ENCODE measurements at places on chromosomes 16 and 17. TPM values are rescaled to one million over a fixed set of nuclear protein-coding genes. Genes with fewer than 3 reads are reported as not detected.

- DNase-seq: no peak
These were observed 33.9 kb downstream of the ARHGAP27 start for GRCh38 chr17:45398800-45399199.

The UBFD1 gene
- 111 TPM for total RNA-seq

The AOC3 gene
- total RNA-seq: 2.0 TPM

DNA sequence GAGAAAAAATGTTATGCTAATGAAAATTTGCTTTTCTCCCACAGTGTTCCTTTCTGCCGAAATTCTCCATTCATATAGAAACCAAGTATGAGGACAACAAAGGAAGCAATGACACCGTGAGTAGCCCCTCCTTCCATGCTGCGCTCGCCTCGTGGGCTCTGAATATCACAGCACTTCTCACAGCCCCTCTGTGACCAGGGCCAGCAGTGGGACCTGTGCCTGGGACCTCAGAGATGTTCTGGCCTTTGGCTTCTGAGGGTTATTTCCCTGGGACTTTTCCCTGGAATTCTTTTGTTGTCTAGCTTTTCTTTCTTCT lies 139.6 kb upstream of the NOL11 start:
- DNase-seq: peak; percentile 41

GRCh38 chr17:72766761-72767356 lies 325.6 kb downstream of the SLC39A11 start:
- no peak for DNase-seq

The ADAMTS18 gene
- total RNA-seq: 12.4 TPM

DNA sequence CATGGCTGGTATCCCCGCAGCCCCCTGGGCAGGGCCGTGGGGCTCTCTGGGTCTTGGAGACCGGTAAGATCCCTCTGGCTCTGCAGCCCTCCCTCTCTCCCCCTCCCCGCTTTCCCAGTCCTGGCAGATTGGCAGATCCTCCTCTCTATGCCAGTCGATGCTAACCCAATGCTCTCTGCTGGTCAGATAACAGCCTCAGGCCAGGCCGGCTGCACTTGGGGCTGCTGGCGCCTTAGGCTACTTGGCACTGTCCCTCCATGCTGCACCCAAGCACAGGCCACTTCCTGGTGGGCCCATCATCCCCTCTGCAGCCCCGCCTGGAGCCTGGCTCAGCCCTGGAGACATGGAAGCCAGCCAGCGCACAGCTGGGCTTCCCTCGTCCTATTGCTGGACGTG lies 81.7 kb downstream of the RTN4RL1 start:
- no peak for DNase-seq

DNA sequence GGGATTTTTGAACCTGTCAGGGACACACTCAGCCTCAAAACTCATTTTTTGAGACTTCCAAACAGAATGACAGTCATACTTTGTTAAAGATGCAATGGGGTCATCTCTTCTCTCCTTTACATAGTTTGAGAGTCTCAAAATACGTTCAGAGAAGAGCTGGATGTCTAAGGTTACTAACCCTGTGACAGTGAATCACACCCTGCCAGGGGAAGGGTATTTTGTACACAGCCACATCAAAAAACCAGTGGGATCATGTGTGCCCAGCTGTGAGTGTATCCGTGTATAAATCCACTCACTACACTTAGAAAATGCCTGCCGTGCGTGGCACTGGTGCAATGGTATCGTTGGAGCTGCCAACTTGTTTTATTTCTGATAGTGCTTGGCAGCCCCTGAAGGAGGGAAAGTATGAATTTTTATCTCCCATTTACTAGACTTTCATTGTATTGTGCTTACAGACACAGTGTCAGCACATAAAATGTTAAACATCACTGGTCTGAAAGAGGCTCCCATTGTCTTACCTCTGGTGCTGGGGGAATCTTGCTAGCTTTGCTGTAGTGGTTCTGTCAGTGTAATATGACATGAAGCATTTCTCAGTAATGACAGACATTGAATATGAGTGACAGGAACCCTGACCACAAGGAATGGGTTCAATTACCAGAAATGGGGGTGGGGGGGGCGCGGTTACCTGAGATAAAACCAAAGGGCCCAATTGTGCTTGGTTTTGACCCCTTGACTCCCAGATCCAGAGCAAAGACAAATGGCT lies 256.3 kb downstream of the FTO start:
- DNase-seq: no peak

DNA sequence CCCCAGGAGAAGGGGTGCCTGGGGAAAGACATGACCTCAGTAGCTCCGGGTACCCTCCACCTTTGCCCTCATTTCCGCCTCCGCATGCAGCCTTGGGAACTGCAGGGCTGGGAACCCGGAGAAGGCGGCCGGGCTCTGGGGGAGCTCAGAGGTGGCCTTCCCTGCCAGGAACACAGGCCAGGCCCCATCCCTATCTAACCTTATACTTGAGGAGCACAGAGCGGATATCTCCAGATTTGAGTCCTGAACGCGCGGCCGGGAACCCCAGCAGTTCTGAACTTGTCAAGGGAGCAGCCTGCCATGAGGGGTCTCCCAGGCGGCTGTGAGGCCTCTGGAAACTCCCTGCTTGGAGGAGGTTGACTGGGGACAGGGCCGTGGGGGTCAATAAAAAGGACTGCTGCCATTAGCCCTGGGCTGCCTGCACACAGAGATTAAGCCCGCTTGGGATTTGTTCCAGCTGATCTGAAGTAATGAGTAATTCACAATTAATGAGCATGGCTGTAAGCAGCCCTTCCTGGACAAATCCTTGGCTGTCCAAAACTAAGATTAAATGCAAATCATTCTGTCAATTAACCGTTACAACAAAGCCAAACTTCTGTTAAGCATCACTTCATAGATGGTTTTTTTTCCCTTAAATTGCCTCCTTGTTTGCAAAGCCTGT lies 26.3 kb upstream of the METRNL start:
- peak; percentile 68 for DNase-seq

The CDK3 gene
- 10.6 TPM for total RNA-seq

GRCh38 chr17:4006745-4007211 lies 42.5 kb upstream of the ATP2A3 start:
- peak; percentile 84 for DNase-seq

GRCh38 chr16:50021544-50021943 lies 3.5 kb upstream of the CNEP1R1 start:
- peak; percentile 77 for DNase-seq

Data from endodermal cell (in vitro differentiated cells).